ENCODE measurements at places on chromosomes 13 and 19.

DNA sequence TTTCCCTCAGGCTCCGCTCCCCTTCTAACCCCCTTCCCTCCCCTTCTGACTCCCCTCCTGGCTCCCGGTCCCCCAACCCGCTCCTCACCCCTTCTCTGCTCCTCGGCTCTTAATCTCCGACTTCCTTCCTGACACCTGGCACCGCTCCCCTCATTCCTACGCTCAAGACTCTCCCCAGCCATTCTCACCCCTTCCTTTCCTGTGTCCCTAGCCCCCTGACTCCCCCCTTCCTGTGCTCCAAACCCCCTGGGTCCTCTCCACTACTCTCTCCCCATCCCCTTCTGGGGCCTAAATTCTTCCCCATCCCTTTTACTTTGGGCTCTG is 658 bp downstream of the CLPP start:
- no peak for DNase-seq

- no peak for DNase-seq
Observed at GRCh38 chr19:29616541-29616940, 10.5 kb downstream of the POP4 start.

DNA sequence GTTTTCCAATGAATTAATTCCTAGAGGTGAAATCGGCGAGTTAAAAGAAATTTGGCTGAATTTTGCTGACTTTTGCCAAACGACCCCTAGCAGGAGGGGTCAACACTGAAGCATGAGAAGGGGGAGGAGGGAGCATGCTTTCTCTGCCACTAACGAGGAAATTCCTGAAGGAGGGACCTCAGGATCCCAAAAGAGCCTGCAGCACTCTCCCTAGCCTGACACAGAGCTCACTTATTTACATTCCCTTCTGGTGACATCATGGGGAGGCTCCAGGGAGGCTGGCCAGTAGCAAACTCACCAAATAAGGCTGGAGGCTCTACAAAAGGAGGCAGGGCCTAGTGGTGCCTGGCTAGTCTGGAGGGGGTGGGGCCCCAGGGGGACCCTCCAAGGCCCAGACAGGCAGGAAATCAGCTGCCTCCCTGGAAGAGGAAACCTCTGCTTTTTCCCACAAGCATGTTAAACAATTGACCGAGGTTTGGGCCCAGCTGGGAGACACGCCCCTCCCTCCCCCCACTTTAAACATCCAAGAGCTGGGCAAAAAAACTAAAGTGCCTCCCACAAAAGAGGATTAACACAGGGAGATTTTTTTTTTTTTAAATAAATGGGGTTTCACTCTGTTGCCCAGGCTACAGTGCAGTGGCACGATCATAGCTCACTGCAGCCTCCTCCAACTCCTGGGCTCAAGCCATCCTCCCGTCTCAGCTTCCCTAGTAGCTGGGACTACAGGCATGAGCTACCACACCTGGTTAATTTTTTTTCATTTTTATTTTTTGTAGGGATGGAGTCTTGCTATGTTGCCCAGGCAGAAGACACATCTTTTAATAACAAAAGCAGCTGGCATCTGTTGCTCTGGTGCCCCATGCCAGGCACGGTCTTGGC is 2.1 kb downstream of the DAPK3 start:
- DNase-seq: no peak

GRCh38 chr13:92727118-92727517 is 499.5 kb upstream of the GPC6 start:
- DNase-seq: no peak

- DNase-seq: no peak
Observed at GRCh38 chr13:37656247-37656940, 57.8 kb upstream of the POSTN start.

GRCh38 chr19:48964205-48965039 is 687 bp upstream of the FTL start:
- no peak for DNase-seq

GRCh38 chr13:49258089-49258796 is 10.5 kb downstream of the CDADC1 start:
- DNase-seq: no peak

- no peak for DNase-seq
Observed at GRCh38 chr13:21620861-21621260, 16.9 kb upstream of the MICU2 start.
